ENCODE measurements at places on chromosomes 5 and 9.

GRCh38 chr9:21679432-21679831 lies 123.0 kb upstream of the MTAP start:
- DNase-seq = no peak

GRCh38 chr9:98010445-98010844 lies 27.3 kb downstream of the ANP32B start:
- no peak for DNase-seq

GRCh38 chr9:87016681-87017080 lies 69.4 kb upstream of the GAS1 start:
- no peak for DNase-seq

GRCh38 chr5:14678773-14679334 lies 14.3 kb downstream of the OTULIN start:
- no peak for DNase-seq

DNA sequence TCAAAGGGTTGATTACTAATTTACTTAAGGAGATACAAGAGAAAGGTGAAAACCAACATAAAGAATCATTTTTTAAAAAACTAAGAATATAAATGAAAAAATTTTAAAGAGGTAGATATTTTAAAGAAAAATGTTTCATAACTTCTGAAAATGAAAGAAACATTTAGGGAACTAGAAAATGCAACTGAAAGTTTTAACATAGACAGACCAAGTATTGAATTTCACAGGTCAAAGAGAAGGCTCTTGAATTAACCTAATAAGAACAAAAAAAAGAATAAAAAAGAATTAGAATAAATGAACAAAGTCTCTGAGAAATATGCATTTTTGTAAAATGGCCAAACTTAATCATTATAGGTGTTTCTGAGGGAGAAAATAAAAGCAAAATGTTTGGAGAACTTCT lies 16.1 kb upstream of the FAM174A start:
- DNase-seq = no peak

GRCh38 chr9:86614871-86615849 lies 260.9 kb upstream of the TUT7 start:
- DNase-seq = no peak

DNA sequence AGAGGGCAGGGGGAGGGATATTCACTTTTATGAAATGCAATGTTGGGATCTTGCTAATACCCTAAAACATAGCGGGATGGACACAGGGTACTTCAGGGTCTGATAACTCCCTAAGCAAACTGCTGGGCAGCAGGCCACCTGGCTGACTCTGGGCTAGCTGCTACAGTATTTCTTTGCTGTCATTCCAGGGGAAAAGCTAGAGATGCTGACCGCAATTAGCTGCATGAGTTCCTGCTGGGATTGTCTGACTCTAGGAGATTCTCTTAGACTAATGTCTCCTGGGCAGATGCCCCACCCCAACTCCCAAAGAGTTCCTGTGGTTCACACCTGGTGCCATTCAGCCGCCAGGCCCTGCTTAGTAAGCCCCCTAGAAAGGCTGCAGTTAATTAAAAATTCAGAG lies 69.9 kb downstream of the PSAT1 start:
- DNase-seq = no peak

GRCh38 chr9:115204904-115205453 lies 87.0 kb upstream of the TNC start:
- no peak for DNase-seq

DNA sequence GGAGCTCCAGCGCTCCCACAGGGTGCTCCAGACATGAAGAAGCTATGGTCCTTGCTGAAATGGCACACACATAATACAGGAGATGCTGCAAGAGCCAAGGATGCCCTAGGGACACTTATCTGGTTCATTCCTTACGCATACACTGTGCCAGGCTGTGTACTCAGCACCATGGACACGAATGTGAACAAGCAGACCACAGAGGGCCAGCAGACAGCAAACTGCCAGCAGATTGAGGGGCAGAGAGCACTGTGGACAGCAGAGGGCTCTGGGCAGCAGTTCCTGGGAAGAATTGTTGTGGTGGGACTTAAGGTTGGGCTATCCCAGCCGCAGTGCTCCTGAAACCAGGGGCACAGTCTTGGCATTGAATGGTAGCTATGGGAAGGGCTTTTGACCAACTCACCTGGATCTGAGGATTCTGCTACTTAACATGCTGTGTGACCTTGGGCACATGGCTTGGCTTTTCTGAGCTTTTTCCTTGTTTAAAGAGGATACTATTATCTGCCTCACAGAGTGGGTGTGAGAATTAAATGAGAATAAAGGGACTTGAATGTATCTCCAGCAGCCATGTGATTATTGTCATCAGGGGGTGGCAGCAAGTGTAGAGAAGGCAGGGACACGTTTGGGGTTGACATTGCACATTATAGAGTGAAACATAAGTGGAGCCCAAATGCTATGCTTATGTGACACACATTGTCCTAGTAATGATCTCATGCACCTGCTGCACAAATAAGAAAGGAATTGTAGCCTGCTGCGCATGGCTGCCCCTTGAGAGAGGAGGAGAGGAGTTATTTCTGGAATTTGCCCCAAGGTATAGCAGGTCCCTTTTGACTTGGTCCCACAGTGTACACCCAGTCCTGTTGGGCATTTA lies 30.1 kb downstream of the PPARGC1B start:
- no peak for DNase-seq
